T-helper 17 cell (primary cell): ENCODE measurements at places on chromosomes 11 and 22.

- H3K4me1 ChIP-seq: peaks cover 4% of the 10 kb centered on the region
- H3K4me3 ChIP-seq: no peak overlapping the region
- H3K27ac ChIP-seq: no peak overlapping the region
- H3K36me3 ChIP-seq: peaks cover 3% of the 10 kb centered on the region
- DNase-seq: no peak
Observed at GRCh38 chr11:13215149-13215548, 62.4 kb upstream of the BMAL1 start.

GRCh38 chr11:69251639-69252489 lies 42.1 kb upstream of the MYEOV start:
- no peak overlapping the region for H3K27ac ChIP-seq
- H3K36me3 ChIP-seq: peaks cover 7% of the 10 kb centered on the region
- DNase-seq: no peak
- peaks cover 34% of the 10 kb centered on the region for H3K27me3 ChIP-seq
- H3K4me1 ChIP-seq: no peaks in the 10 kb centered on the region

DNA sequence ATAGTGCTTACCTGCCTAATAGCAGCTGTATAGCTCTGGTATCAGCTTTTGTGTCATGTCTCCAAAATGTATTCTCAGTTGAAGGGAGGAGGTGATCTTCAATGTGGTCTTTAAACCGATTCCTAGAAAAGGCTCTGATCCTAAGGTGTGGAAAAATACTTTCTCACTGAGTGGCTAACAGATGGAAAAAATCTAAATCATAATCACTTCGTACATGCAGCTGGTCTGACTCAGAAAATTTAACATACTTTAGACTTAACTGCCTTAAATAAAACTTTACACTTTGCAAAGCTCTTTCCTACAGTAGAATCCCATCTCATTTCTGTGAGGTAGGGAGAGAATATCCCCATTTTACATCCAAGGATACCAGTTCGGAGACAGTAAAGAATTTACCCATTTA lies 38.0 kb downstream of the C2CD3 start:
- no peak for DNase-seq
- no peak overlapping the region for H3K4me3 ChIP-seq
- H3K36me3 ChIP-seq: peaks cover 7% of the 10 kb centered on the region
- peaks cover 2% of the 10 kb centered on the region for H3K4me1 ChIP-seq

- no peaks in the 10 kb centered on the region for H3K36me3 ChIP-seq
- H3K27ac ChIP-seq: no peak overlapping the region
- peaks cover 4% of the 10 kb centered on the region for H3K4me1 ChIP-seq
Observed at GRCh38 chr11:134425413-134425812, 13.4 kb upstream of the B3GAT1 start.

- H3K4me1 ChIP-seq: peaks cover 53% of the 10 kb centered on the region
- H3K27me3 ChIP-seq: no peaks in the 10 kb centered on the region
- H3K36me3 ChIP-seq: peaks cover 3% of the 10 kb centered on the region
- H3K4me3 ChIP-seq: peak overlapping the region; percentile 71
- no peak for DNase-seq
Observed at GRCh38 chr11:118909619-118910308, 16.0 kb downstream of the BCL9L start.

DNA sequence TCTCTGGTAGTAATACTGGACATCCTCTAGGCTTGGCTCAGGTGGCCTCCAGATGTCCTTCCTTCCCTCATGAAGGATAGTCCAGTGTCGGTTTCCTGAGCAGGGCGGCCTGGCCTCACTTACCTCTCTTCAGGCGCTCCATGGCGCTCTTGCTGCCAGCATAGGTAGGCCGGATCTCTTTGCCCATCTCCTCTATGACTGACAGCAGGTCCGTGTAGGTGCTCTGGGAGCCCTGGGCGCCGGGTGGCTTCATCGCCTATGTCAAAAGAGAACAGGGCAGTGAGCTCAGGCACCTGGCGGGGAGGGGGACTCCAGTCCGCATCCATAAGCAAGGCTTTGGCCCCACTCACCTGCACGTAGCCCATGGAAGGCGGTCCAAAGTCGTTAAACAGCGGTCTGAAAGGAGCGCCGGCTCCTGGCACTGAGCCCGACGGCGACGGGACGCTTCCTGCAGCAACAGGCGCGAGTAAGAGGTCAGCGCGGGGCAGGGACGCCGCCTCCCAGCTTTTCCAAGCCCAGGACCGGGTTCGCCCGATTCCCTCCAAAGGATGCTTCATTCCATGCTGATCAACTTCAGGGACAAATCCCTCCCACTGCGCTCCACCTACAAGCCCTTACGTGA lies 609 bp downstream of the CDK2AP2 start:
- peaks cover 6% of the 10 kb centered on the region for H3K27me3 ChIP-seq
- H3K4me1 ChIP-seq: peaks cover 42% of the 10 kb centered on the region
- DNase-seq: no peak
- peak overlapping the region; percentile 97 for H3K27ac ChIP-seq
- no peaks in the 10 kb centered on the region for H3K36me3 ChIP-seq

DNA sequence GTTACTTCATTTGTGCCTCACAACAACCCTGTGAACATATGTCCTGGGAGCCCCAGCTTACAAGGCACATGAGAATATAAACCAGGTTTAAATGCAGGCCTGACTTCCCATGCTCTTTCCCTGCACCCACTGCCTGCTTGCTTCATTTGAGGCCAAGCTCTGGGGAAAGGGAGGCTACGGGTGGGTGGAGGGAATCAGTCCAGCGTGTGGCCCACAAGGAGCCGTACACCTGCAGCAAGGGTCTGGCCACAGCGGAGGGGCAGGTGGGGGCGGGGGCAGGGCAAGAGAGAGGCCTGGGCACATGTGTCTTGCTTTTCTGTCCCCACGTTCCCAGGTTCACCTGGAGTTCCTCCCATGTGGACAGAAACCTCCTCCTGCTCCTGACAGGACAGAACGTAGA lies 26.2 kb downstream of the FAM83F start:
- H3K4me3 ChIP-seq: no peak overlapping the region
- H3K27ac ChIP-seq: no peak overlapping the region
- H3K4me1 ChIP-seq: peaks cover 3% of the 10 kb centered on the region

GRCh38 chr11:103871923-103872551 lies 164.4 kb upstream of the DDI1 start:
- DNase-seq: no peak
- no peaks in the 10 kb centered on the region for H3K36me3 ChIP-seq
- H3K27me3 ChIP-seq: no peaks in the 10 kb centered on the region
- H3K4me1 ChIP-seq: no peaks in the 10 kb centered on the region

DNA sequence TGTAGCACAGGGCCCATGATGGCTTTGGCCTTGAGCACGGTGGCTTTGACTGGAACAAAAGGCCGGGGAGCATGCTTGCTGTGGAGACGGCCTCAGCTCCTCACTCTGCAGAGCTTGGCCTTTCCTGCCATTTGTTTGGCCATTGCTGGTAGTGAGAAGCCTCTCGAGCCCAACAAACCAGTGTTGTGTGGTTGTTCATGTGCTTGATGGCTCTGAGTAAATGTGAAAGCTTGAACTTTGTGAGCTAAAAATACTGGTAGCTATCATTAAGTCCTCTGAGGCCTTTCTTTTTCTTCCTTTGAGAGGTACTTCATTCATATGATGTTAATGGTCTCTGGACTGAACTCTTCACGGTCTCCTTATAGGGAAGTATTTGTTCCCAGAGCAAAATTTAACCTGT lies 39.6 kb downstream of the NAT10 start:
- peak overlapping the region; percentile 37 for H3K27ac ChIP-seq
- no peak for DNase-seq
- H3K4me1 ChIP-seq: no peaks in the 10 kb centered on the region

GRCh38 chr22:26106412-26106811 lies 62.9 kb upstream of the SEZ6L start:
- H3K27ac ChIP-seq: no peak overlapping the region
- no peak for DNase-seq
- H3K4me3 ChIP-seq: no peak overlapping the region
- no peaks in the 10 kb centered on the region for H3K4me1 ChIP-seq
- no peaks in the 10 kb centered on the region for H3K36me3 ChIP-seq

DNA sequence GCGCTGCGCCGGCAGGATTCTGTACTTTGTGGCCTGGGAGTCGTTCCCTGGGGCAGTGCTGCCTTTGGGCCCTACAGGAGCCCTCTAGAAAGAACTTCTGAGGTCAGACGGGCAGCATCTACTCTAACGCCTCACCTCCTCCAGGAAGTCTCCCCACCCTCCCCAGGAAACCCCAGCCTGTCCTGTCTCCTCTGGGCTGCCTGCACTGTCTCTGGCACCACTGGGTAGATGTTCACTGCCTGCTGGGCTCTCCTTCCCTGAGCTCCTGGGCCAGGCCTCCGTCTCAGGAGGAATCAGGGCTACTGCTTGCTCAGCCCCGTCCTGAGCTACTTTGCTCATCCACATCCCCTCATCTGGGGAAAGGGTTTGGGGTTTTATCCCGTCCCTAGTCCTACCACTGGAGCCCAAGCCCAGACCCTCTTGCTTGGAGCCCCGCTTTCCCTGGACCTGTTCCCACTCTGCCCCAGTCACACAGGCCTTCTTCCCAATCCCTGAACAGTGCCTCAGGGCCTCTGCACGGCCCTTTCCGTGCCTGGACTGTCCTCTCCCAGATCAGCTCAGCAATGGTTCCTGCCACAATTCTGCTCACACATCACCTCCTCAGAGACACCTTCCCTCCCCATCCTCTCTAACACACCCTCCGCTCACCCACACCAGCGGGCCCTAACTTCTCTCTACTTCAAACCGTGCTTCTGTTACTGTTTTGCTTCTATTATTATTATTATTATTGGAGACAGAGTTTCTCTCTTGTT lies 11.3 kb upstream of the TREH start:
- H3K27ac ChIP-seq: peak overlapping the region; percentile 32
- H3K27me3 ChIP-seq: no peaks in the 10 kb centered on the region
- H3K4me3 ChIP-seq: peak overlapping the region; percentile 86
- peaks cover 41% of the 10 kb centered on the region for H3K4me1 ChIP-seq

GRCh38 chr11:30434901-30435300 lies 112.0 kb downstream of the ARL14EP start:
- H3K27ac ChIP-seq: no peak overlapping the region
- H3K27me3 ChIP-seq: peaks cover 33% of the 10 kb centered on the region
- no peaks in the 10 kb centered on the region for H3K36me3 ChIP-seq
- H3K4me3 ChIP-seq: no peak overlapping the region
- no peak for DNase-seq

DNA sequence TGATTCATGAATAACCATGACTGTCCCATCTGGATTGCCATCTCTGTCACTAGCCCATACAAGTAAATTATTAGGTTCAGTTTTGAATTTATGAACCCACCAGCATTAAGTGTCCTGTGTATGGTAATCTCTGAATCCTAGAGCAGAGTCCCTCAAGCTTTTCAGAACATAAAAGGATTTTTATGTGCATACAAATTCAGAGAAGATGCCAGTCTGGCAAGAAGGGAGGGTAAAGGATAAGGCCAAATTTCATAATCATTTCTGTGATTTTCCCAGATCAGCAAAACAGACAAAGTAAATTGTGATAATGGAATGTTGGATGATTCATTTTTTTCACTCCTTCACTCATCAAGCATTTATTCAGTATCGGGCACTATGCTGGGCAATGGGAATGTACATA lies 371.1 kb upstream of the ARHGAP42 start:
- H3K27me3 ChIP-seq: no peaks in the 10 kb centered on the region
- H3K4me1 ChIP-seq: no peaks in the 10 kb centered on the region
- no peak for DNase-seq
- no peak overlapping the region for H3K27ac ChIP-seq

DNA sequence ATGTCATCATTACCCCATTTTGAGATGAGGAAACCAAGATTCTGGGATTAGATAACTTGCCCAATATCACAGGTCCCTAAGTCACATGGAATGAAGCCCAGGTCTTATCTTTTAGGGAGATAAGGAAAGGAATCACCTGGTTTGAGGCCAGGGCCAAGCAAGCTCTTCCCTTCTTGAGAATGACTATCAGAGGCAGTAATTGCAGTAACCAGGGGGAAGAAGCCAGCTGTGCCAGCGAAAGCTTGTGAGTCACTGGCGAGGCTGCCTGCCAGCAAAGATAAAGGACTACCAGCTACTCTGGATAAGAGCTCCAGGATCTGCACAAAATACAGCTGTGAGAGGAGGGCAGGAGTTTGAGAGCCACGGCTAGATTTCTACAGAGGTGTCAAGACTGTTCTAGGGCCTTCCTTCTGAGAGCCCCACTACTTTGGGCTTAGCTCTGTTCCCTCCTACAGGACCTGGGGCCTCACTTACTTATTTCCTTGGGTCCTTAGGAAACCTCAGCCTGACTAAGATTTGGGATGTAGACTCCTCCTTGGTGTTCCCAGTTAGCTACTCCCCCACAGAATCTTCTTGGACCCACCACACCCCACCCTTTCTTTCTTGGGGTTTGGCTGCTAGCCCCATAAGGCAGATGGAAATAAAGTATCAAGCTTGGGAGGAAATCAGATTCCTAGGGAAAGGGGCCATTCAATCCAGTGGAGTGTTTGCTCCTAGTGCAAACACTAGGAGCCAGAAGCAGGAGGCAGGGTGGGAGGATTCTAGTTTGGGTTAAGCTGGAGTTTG lies 9.7 kb upstream of the CCKBR start:
- DNase-seq: no peak
- no peak overlapping the region for H3K27ac ChIP-seq
- H3K4me1 ChIP-seq: no peaks in the 10 kb centered on the region
- H3K36me3 ChIP-seq: no peaks in the 10 kb centered on the region
- peaks cover 11% of the 10 kb centered on the region for H3K27me3 ChIP-seq
- H3K4me3 ChIP-seq: no peak overlapping the region

DNA sequence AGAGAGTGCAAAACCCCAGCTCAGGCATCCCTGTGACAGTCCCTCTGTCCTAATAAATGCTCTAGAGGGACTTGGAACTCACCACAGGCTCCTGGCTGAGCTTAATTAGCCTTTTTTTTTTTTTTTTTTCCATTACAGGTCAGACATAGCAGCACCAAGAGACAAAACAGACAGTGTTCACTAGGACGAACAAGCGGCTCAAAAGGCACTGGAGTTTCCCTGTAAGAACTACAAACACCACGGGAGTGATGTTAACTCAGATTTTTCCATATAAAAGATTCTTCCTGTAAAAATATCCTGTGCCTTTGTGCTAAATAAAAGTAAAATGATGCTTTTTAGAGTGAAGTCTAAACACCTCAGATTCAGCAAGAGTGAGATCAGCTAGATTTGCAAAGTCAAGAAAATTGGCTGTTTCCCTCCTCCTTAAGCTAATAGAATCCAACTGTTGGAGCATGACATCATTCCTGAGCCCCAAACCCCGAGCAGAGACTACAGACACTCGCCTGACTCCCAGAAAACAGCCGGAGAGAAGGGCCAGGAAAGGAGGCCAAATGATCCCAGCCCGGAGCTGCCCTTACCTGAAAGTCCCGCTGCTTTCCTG lies 101.0 kb upstream of the AKIP1 start:
- peak overlapping the region; percentile 83 for H3K4me3 ChIP-seq
- no peak overlapping the region for H3K27ac ChIP-seq
- no peak for DNase-seq
- peaks cover 7% of the 10 kb centered on the region for H3K4me1 ChIP-seq

DNA sequence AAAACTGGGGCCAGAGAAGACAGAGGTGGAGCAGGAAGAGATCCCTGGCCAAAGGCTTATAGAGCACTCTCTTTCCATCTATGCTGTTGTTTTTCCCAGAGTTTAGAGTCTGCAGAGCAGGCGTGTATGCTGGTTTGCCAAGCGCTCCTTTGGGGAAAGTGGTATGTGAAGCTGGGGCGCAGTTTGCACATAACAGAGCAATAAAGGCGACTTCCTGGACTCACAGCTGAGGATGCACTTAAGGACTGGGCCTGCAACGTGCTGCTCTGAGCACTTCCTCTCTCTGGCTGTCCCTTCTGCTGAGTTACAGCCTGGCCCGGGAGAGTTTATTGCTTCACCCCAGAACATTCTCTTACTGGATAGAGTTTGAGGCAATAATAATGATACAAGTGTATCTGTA lies 41.7 kb downstream of the THAP12 start:
- H3K27me3 ChIP-seq: no peaks in the 10 kb centered on the region
- H3K36me3 ChIP-seq: no peaks in the 10 kb centered on the region
- peak overlapping the region; percentile 85 for H3K27ac ChIP-seq
- H3K4me1 ChIP-seq: peaks cover 45% of the 10 kb centered on the region

- no peaks in the 10 kb centered on the region for H3K4me1 ChIP-seq
- H3K4me3 ChIP-seq: no peak overlapping the region
- no peak overlapping the region for H3K27ac ChIP-seq
- H3K27me3 ChIP-seq: no peaks in the 10 kb centered on the region
- DNase-seq: no peak
Observed at GRCh38 chr11:23288003-23288783, 427.9 kb upstream of the CCDC179 start.
